Right lung (tissue), 10 donors: ENCODE measurements at places on chromosomes 6 and 20.

DNA sequence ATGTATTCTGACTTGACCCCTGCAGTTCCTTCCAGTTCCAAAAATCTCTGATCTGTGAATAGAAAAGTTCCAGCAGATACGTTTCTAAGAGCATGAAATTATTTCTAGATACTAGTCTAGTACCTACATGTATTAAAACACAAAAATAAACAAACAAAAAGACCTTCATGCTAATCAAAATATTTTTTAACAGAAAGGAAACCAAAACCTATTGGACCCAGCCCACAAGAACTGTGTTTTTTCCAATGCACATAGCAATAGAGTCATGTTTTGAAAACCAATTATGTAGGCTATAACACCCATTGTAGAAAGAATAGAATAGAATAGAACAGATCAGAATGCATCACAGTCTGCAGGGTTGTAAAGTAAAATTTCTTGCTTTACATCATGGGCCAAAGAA, 158.6 kb upstream of the TNFAIP3 start:
- DNase-seq = no peak

- DNase-seq = no peak
Measured at GRCh38 chr6:131840936-131841583, 33.2 kb downstream of the ENPP1 start.

DNA sequence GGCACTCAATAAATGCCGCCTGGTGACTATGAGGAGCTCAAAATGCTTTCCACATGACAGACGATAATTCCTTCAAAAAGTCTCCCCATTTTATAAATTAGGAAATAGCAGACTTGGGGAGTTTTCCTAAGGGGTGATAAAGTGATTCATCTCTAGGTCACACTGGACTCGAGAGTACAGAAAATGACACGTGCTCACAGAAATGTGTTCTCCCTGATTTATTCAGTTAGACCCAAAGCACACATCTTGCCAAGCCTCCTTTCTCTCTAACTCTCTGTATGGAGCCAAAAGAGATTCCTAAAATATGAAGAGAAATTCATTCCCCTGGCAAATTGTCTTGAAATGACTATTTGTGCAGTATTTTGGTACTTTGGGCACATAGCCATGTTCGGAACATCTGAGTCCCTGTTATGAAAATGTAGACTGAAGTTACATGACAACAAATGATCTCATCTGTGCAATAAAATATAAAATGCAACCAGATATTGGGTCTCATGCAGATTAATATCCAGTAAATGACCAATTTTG, 381.1 kb downstream of the TFAP2B start:
- no peak for DNase-seq

- DNase-seq = no peak
Measured at GRCh38 chr6:110359556-110359955, 1.4 kb upstream of the METTL24 start.

DNA sequence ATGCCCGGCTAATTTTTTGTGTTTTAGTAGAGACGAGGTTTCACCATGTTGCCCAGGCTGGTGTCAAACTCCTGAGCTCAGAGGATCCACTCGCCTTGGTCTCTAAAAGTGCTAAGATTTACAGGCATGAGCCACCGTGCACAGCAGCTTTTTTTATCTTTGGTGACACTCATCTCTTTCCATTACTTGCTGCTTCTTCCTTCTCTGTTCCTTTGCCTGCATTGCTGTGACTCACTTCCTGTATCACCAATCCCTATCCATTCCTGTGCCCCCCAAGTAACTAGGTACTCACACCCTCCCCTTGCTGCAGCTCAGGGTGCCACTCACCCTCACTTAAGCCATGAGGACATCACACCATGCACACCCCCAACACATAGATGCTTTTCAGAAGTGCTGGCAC, 24.6 kb downstream of the KHDC1L start:
- DNase-seq = no peak
